Epithelial cell of prostate (primary cell): ENCODE measurements at places on chromosomes 1 and 21.

GRCh38 chr1:68907491-68907890, 410.6 kb upstream of the DEPDC1 start:
- no peak for DNase-seq

DNA sequence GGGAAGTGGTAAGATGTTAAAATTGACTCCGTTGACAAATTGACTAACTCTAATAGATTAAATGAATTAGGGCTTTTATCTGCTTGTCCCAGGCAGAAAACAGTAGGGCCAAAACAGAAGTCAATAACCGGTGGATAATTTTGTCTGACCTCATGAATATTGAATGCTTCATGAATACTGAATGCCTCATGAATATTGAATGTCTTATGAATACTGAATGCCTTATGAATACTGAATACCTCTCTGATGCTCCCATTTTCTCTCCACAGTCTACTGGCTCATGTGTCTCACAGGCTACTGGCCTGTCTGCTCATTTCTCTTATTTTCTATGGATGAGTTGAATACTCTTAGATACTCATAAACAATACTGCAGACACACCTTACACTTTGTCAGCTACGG, 56.0 kb downstream of the POFUT2 start:
- DNase-seq = no peak

DNA sequence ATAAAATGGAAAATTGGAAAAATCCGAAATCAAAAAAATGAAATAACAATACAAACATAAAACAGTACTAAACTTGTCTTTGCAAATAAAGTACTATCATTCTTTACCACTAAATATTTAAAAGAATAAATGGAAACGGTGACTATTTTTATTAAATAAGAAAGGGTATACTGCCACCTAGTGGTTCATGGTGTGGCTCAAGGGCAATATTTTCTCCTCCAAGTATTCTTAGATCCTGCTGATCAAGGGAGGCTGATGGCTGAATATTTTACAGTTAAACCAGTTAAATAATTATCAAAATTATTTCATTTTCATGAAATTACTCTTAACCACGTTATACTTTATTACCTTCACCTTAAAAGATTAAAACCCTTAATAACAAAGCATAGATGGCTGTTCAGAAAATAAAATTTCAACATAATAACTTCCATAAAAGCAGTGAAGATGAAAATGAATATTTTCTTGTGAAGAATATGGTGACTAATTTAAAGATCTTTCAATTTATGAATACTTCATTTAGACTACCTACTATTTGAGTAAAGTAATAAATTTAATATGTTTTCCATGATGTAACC, 1793.9 kb downstream of the NCAM2 start:
- DNase-seq = no peak

GRCh38 chr1:196481616-196482015, 126.6 kb downstream of the KCNT2 start:
- DNase-seq = no peak

DNA sequence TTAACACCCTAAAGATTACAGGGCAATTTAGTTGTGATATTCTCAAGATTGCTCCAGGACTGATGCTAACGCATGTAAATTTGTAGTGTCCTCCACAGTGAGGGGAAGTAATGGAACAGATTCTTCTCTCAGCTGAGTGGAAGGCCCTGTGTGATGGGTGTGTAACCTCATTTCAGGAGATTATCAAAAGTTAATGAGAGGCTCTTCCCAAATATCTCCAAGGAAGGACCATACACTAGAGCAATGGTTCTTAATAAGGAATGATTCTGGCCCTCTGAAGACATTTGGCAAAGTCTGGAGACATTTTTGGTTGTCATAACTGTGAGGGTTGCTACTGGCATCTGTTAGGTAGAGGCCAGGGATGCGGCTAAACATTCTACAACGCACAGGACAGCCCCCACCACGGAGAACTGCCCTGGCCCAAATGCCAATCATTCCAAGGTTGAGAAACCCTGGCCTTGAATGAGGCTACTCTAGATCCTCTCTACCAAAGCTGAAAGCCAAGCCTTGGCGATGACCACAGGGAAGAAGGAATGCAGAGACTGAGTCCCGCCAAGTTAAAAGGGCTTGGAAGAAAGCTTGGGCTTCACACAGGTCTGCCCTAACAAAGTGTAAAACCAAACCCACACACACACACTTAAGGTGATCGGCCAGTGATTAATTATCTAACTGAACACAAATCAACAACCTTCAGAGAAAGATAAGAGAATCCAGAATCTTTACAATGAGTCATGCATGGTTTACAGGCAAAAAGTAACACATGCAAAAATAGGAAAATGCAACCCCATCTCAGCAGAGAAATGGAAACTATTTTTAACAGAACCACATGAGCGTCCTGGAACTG, 135.8 kb downstream of the SYF2 start:
- DNase-seq = no peak

- DNase-seq = no peak
Observed at GRCh38 chr1:163388970-163389369, 67.2 kb downstream of the NUF2 start.

GRCh38 chr1:20220036-20220435, 33.7 kb upstream of the PLA2G2C start:
- no peak for DNase-seq

DNA sequence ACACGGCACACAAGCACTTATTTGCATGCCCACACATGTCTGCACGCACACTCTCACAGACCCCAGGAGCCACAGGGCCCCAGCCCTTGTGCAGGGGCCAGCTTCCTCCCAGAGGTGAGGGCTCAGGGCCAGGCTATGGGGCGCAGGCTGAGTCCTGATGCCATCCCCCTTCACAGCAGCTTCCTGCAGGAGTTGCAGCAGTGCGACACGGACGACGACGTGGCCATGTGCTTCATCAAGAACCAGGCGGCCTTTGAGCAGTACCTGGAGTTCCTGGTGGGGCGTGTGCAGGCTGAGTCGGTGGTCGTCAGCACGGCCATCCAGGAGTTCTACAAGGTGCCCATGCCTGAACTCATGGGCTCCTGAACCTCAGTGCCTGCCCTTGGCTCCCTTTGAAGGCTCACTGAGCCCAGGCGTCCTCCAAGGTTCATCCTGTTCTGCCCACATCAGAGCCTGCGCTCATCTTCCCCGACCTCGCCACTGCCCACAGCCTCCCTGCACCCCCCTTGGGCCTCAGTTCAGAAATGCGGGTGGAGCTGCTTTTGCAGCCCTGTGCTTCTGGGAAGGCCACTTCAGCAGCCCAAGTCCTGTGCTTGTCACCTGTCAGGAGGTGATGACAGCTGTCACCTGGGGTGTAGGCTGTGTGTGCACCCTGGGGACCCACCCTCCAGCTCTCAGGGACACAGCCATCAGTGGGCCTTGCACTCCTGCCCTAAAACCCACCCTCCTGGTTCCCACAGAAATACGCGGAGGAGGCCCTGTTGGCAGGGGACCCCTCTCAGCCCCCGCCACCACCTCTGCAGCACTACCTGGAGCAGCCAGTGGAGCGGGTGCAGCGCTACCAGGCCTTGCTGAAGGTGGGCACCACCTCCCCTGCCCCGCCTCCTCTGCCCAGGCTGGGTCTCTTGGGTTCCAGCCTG, 66.6 kb downstream of the TRIM11 start:
- DNase-seq = no peak

DNA sequence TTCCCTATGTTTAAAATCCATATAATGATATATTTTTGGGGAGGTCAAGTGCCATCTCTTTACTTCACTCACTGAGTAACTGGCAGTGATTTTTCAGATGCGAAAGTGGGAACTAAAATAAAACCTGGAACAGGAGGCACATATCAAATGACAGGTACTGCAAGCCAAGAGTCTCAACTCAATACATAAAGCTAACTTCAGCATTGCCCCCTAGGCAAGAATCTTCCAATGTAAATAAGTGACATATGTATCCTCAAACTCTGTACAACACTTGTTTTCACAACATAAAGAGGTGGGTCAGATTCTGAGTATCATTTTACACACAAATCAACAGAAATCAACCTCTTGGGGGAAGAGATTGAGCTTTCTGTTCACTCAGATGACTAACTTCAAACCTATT, 18.1 kb downstream of the DCAF8 start:
- no peak for DNase-seq

GRCh38 chr1:156894001-156894400, 483 bp downstream of the PEAR1 start:
- no peak for DNase-seq

DNA sequence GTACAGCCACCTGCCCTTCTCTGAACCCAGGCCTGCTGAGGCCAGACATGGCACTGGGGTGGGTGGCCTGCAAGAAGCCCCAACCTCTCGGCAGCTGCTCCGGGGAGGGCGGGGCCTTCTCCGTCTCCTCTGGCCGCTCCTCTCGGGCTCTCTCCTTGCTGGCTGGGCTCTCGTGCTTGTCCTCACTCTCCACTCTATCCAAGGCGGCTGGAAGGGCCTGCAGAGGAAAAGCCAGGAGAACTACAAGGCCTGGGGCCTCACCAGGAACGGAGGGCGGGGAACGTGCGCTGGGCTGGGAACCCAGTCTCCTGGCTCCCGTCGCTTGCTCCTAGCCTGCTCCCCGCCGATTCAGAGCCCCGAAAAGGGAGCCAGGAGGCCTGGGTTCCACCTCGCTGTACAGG, 59.1 kb downstream of the CHD5 start:
- DNase-seq = no peak

GRCh38 chr1:193270996-193271395, 84.6 kb upstream of the B3GALT2 start:
- DNase-seq = no peak
